Right renal pelvis (tissue), 4 donors: ENCODE measurements at places on chromosomes 5 and 9.
A peak's percentile ranks its signal among the peaks of the same experiment; 100 is the strongest.

DNA sequence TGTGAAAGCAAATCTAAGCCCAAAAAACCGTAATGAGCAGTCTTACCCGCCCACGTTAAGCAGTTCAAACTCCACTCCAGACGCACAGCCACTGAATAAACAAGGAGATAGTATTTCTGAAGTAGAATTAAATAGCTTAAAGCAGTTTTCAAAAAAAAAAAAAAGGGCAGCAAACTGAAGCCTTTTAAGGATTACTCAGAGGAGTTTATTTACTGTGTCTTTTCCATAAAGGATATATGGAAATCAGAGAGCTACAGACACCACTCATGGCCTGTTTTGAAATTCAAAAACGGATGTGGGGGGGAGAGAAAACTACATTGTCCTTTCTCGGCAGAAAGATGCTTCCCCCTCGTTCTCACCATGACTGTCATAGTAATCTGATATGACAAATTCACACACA is 83.7 kb upstream of the IRX1 start:
- DNase-seq, result no peak

DNA sequence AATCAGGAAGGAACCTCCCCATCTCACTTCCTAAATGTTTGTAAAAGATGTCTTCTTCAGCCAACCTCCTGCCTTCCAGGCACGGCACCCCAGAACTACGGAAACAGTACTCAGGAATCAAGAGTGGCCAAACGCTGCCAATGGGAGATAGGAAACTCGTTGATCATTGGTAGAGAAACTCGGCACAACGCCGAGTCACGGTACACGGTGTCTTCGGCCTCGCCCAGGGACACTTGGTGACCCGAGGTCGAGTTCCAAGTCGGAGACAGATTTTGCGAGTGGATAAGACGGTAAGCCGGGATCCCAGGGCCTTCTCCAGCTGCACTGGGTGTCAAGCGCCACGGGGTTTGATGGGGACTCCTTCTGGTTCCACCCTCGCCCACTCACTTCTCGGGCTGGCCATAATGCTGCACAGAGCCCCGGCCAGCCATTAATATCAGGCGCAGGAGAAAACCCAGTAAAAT is 343 bp downstream of the KIAA0825 start:
- DNase-seq, result peak; percentile 22

DNA sequence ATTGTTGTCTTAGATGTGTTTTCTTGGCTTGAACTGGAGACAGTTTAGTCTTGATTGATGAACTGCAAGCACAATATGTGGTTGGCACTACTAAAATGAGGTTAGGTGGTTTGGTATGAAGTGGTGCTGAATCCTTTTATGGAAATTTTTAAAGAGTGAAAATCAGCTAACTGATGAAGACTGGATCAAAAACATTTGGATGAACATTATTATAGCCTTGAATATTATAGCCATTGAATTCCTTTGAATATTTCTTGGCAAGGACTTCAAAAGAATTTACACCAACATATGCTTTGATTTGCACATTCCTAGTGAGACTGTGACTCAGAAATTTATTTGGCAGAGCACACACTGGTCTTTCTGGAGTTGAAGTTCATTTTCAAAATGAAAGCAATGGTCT is 318.3 kb downstream of the CHSY3 start:
- DNase-seq, result no peak

- no peak for DNase-seq
Measured at GRCh38 chr5:10266839-10267238, 16.8 kb downstream of the CCT5 start.
